ENCODE measurements at places on chromosomes 11 and 22.

GRCh38 chr22:45876136-45877035 is 100.6 kb downstream of the WNT7B start:
- no peak for DNase-seq

DNA sequence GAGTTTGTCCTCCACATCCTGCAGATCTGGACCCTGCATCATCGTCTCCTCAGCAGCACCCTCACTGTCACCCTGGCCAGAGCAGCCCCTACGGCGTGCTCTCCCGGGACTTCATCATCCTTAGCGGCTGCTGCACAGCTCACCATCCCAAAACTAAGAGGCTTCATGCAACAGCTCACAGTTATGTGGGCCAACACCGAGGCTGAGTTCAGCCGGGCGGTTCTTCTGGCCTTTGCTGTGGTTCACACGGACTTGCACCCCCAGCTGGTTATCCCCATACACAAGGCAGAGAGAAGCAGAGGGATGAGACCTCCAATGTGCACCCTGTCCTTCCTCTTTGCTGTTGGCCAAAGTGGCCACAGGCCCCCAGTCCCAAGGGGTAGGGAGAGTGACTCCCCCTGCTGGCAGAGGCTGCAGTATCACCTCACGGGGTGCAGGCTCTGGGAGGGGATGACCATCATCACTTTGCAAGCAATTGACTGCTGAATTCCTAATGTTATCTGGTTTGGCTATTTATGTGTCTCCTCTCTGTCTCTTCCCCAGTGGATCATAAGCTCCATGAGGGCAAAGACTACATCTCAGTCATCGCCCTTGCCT is 276.8 kb downstream of the BRD1 start:
- no peak for DNase-seq

DNA sequence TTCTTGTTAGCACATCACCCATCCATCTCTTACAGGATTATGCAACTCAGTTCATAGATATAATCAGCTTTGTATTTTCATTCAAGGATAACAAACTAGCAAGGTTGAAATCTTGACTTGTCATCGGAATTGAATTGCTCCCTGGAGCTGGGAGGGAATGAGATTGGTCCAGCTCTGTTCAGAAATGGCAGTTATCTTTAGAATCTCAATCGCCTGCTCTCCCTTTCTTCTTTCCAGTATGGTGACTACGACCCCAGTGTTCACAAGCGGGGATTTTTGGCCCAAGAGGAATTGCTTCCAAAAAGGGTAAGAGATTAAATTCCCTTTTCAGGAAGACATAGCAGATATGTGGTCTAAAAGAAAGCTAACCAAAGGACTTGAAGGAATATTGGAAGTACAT is 51.0 kb downstream of the NF2 start:
- DNase-seq: no peak

- DNase-seq: no peak
These were observed 369.6 kb upstream of the CADM1 start for GRCh38 chr11:115873813-115874212.

DNA sequence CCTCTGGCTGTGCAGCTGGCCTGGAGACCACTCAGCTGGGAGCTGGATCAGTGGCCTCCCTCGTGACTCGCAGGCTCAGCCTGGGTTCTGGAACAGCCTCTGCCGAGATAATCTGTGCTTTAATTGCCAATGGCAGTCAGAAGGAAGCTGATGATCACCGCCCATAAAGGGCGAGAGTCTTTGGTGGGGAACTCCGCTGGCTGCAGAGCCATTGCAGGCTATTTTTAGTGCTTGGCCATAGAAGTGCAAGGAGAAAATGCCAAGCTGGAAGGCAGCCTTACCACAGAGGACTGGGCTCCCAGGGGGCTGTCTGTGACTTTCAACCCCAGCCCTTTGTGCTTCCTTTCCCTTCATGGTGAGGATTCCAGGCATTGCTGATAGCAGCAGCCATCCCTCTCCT is 62.2 kb upstream of the TENM4 start:
- no peak for DNase-seq

DNA sequence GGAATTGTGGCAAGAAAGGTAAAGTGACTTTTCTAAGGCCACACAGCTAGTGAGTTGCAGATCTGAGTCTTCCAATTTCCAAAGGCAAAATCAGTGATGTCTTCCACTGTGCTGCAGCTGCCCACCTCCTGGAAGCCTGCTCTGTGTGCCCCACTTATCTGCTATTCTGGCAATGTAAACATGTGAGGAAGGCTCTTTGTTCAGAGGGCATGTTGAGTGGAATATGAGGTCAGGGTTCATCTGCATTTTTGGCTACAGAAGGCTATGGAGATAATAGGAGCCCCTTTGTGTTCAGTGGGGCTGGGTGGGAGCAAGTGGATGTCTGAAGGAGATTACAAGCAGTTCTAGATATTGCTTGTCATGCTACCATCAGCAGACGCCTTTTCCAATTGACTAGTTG is 396.2 kb downstream of the BUD13 start:
- DNase-seq: no peak

GRCh38 chr11:19055016-19055415 is 5.5 kb downstream of the MRGPRX2 start:
- no peak for DNase-seq

DNA sequence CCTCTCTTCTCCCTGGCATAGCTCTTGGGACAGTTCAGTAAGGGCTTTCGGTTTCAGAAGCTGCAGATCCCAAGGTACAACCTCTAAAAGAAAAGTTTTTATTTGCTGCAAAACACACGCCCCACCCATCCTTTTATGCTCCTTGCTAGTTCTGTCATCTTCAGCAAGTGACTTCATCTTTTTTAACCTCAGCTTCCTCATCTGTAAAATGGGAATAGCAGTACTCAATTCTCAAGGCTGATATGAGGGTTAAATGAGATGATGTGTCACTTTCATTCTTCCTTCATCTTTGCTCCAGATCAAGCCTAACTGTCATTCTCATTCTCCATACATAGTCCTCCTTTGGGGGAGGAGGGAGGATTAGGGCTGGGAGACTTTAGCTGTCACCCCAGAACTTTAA is 90.0 kb upstream of the ALX4 start:
- no peak for DNase-seq

DNA sequence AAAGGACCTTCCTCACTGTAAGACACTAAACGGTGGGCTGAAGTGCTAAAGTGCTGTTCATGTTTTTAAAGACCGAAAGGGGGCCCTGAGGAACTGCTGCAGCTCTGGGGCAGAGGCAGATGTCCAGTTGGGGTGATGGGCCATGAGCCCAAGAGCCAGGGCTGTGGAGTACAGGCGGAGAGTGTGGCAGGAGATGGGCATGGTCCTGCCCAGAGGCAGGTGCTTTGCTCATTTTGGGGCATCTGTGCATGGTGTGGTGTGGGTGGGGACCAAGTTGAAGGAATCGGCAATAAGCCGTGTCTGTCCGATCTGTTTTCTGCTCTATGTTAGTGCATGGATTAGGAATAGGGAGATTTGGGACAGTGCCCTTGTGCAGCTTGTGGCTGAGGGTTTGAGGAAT is 258.3 kb downstream of the NTM start:
- no peak for DNase-seq

GRCh38 chr22:24883432-24883831 is 63.1 kb downstream of the LHFPL7 start:
- DNase-seq: no peak

DNA sequence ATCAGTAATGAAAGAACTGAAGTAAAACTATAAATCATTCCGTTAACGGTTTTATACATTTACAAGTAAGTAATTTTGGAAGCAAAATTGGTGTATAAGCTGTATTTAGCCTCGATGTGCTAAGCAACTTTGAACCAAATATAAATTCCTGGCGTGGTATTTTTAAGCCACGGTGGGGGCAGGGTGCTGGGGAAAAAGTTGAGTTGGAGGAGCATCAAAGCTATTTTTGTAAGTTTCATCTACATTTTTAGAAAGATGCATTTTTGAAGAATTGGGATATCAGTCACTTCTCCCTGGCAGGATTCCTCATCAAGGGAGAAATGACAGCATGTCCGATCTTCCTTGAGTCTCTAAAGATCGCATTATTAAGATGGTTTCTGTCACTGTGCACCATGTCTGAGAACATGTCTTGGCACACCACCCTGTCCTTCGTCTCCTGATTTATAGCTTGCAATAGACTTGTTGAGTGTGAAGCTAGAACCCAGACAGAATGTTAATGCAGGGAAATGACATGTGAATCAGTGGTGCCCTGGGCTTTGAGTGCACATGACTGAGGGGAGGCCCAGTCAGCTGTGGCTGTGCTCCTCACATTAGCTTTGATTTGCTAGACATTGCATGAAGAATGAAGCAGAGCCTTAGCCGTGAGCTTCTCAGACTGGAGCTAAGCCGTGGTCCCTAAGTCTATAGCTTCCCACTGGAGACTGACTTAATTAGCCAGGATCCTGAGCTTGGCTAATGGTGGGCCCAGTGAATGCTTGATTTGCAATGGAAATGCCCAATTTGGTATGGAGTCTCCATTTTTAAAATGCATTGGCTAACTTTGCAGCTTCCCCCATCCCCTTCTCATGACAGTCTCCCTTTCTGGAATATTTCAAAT is 127.0 kb downstream of the COMMD9 start:
- no peak for DNase-seq

GRCh38 chr11:116641561-116642045 is 131.2 kb downstream of the BUD13 start:
- peak; percentile 27 for DNase-seq

- DNase-seq: no peak
These were observed 3.1 kb downstream of the MOB2 start for GRCh38 chr11:1483445-1483961.

DNA sequence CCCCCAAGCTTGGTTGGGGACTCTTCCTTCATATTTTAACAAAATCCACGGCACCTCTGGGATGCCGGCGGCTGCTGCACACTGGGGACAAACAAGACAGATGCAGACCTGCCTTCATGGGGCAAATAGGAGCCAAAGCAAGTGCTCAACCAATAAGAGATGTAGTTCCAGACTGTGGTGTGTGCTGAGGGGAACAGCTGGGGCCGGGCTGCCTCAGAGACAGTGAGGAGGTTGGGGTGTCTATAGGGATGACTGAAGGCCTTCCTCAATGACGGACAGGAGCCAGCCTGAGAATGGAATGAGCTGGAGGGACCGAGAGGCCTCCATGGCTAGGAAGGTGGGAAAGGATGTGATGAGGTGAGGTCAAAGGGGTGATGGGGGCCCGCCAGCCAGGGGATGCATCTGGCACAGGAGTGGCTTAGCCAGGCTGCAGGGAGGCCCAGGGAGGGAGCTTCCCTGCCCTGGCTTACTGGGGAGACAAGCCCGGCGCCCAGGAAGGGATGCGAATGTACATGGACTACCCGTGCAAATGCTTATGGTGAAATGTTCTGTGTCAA is 10.3 kb upstream of the CTSD start:
- no peak for DNase-seq

- DNase-seq: peak; percentile 77
These were observed 3.1 kb downstream of the CSNK2A3 start for GRCh38 chr11:11349870-11350337.

Measured in left renal cortex interstitium (tissue), 4 donors.